ENCODE measurements at places on chromosomes 6 and 20.

- DNase-seq = no peak
Observed at GRCh38 chr20:11716239-11716944, 201.3 kb upstream of the BTBD3 start.

GRCh38 chr6:135909737-135910387, 58.4 kb downstream of the PDE7B start:
- peak; percentile 43 for DNase-seq

DNA sequence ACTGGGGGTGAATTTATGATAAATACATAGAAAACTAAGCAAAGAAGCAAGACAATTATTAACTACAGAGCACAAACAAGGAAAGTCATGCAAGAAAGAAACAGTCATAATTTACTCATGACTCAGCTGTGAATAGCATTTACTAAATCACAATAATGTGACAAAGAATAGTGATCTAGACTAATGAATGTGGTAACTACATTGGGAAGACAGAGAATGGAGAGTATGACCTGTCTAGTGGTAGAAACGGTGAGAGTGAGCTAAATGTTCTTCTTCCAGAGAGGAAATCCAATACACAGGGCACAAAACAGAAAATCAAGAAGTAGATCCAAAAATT, 153.5 kb upstream of the DST start:
- DNase-seq = no peak

GRCh38 chr20:37777012-37777950, 83.5 kb downstream of the CTNNBL1 start:
- no peak for DNase-seq

DNA sequence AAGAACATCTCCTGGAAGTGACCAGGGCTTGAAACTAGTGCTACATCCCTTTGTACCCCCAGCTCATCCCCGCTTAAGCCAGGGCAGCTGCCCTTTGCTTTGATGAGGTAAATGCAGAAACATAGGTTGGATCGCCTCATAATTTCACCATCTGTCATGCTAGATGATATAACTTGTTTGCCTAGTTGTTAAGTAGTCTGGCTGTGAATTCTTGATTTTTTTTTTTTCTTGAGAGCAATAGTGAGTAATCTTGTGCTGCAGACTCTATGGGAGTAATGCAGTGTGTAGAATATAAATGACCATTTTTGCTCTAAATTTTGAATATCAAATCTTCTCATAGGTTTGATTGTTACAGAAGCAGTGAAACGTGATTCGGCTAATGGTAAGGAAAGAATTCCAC, 4.1 kb downstream of the TRDN start:
- no peak for DNase-seq

GRCh38 chr20:36455972-36456625, 85.2 kb upstream of the MYL9 start:
- no peak for DNase-seq

GRCh38 chr6:2184700-2185455, 60.5 kb downstream of the GMDS start:
- DNase-seq = no peak

DNA sequence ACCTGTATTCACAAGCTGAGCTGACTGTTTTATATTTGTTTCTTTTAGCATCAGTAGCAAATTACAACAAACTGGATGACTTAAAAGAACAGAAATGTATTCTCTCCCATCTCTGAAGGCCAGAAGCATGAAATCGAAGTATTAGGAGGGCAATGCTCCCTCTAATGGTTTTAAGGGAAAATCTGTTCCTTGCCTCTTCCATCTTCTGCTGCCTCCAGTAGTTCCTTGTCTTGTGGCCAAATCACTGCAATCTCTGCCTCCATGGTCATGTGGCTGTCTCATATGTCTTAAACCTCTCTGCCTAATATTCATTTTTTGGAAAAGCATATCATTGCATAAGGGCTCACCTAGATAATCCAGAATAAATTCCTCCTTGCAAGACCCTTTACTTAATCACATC, 25.2 kb upstream of the ASCC3 start:
- DNase-seq = no peak

DNA sequence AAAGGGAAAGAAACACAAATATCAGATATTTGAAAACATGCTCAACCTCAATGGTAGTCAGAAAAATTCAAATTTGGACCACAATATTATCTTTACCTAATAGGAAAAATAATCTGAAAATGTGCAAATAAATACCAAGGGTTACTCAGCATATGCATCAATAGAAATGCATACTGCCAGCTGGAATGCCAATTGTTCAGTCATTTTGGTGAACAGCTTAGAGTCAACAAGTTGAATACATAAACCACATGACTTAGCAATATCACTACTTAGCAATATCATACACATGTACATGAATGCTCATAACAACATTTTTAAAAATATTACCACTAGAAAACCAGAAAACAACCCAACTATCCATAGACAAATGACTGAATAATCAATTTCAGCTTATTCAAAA, 212.7 kb downstream of the PTPRK start:
- DNase-seq = no peak

DNA sequence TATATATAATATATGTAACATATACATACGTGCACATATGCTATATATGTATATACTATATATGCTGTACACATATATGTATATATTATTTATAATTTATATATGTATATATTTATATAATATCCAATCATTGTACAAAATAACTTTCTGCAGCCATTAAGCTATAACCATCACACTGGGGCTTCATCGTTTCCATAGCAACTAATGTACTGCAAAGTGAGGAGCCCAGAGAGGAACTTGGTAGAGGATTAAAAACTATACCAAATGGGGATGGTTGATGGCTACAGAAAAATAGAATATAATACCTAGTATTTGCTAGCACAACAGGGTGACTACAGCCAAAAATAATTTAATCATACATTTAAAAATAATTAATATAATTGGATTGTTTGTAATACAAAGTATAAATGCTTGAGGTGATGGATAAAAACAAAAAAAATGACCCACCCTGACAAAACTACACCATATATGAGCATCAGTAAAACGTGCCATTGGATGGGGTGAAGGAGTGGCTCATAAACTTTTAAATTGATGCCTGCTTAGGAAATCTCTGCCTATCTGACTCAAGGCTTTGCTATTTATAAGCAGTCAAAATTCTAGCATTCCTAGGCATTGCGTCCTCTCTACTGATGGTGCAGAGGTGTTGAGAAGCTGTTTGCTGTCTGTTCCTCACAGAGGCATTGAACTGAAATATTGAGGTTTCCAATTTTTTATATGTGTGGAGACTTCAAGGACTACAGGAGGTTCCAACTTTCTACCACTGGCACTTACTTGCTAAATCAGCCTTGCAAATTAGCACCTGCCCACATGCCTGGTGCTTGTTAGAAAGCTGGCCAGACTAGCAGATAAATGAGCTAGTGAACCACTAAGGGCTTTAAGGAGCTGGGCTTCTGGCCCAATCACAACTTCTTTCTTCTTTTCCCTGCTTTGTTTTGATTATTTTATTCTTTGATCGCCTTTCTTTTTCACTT, 190.1 kb downstream of the SCP2D1 start:
- DNase-seq = no peak

DNA sequence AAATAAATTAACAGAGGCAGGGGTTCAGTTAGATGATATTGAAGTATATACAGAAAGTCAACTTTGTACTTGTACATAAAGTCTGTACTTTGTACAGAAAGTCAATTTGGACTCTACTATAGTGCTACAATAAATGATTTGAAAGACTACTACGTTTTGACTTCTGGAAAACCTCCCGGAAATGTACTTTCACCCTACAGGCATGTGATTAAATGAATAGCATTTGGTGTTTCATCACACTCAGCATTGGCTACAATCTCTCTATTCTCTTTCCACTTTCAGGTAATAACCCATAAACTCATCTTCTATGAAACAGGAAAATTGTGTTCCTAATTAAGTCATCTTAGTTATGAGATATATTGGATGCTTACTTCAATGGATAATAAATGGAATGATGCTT, 25.6 kb upstream of the MC3R start:
- no peak for DNase-seq

DNA sequence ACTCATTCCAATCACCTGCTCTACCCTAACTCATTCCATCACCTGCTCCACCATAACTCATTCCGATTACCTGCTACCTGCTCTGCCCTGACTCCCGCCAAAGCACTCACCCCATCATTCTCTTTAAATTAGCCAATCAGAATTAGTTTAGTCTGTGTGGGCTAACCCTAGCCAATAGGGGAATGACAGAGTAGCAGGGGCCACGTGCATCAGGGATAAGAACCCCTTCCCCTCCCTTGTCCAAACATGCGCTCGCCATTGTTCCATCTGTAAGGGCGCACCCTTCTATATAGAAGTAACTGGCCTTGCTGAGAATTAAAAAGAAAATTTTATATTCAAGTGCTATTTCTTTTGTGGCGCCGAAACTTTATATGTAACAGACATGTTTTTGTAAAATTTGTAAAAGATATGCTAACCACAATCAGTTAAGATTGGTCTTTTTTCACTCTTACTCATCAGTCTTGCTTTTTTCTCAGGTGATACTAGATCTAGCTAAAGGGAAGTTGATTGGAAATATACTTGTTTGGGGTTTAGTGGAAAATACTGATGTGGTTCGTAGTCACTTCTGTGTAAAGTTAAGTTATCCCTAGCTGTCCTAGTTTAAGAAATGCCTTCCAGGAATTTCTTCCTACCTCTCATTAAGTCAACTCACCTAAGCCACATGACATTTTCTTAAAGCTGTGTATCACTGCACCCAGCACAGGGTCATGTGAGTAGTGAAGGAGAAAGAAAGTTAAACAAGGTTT, 16.5 kb downstream of the RTN4IP1 start:
- DNase-seq = no peak

GRCh38 chr20:57959589-57959988, 249.8 kb upstream of the PMEPA1 start:
- DNase-seq = no peak

- no peak for DNase-seq
Observed at GRCh38 chr6:5736016-5736738, 270.5 kb downstream of the NRN1 start.

GRCh38 chr6:111941686-111942330, 68.6 kb upstream of the FYN start:
- no peak for DNase-seq

- DNase-seq = no peak
Observed at GRCh38 chr6:88840289-88840688, 123.1 kb downstream of the RNGTT start.

- no peak for DNase-seq
Observed at GRCh38 chr6:37860226-37860839, 40.8 kb downstream of the ZFAND3 start.

DNA sequence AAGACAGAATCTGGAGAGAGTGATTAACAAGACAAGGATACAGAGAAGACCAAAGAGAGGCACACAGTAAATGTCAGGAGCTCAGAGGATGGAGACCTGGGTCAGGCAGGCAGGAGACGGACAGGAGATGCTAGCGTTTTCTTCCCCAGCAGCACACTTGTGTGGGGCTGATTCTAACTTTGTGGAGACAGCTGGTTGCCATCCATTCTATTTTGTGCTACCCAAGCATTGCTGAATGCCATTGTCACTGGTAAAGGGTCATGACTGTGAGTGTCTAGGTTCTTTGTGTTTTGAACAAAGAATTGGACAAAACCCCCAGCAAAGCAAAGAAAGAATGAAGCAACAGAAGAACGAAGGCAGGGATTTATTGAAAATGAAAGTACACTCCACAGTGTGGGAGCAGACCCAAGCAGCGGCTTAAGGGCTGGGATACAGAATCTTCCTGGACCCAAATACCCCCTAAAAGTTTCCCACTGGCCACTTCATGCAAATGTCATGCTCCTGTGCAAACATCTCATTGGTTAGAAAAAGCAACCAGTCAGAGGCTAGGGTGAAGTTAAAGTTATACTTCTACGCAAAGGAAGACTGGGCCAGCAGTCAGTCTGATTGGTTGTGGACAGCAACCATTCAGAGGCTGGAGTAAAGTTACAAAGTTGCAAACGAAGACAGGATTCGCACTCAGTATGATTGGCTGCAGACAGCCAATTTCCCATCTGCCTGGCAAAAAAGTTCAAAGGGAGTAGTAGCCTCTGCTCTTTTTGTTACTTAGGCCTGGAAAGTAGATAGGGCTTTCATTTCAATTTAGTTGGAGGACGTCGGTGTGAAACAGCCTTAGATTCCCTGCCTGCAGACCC, 17.5 kb downstream of the PTK7 start:
- no peak for DNase-seq

GRCh38 chr20:35523298-35523888, 6.1 kb downstream of the C20orf173 start:
- DNase-seq = no peak

- DNase-seq = no peak
Observed at GRCh38 chr6:29631209-29631810, 1.7 kb downstream of the GABBR1 start.

- no peak for DNase-seq
Observed at GRCh38 chr6:54992789-54993188, 146.2 kb downstream of the FAM83B start.

DNA sequence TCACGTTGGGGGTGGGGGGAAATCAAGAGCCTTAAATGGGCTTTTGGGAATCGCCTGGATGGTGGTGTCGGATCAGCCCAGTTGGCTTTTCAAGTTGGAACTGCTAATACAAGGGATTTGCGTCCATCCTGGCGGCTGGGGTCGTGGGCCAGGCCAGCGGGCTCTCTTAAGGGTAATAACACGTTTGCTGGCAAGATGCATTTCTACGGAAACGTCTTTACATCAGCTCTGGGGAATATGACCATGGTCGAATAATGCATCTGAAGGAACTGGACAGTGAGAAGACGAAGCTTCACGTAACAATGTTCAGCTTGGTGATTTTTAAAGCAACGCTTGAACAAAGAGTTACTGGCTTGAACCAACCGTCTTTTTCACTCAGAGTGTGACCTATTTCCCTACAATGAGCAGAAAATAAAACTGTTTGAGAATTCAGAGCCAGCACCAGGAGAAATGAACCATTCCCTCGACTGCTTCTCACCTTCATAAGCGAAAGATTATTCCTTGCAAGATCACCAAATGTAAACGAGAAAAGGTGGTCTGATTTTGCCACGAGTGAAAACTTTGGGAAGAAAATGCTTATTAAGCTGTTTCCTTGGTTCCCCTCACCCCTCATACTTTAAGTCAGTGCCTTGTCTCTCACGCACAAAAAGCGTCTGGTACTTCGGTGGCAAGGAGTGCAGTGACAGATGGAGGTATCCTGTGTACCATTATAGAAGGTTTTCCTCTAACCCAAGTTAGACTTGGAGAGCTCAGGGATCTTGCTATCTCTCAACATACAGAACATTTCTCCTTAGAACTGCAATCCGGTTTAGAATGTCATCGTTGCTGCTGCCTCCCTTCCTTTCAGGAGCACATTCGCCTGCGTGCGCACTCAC, 1.4 kb upstream of the MARCKS start:
- DNase-seq = peak; percentile 44

DNA sequence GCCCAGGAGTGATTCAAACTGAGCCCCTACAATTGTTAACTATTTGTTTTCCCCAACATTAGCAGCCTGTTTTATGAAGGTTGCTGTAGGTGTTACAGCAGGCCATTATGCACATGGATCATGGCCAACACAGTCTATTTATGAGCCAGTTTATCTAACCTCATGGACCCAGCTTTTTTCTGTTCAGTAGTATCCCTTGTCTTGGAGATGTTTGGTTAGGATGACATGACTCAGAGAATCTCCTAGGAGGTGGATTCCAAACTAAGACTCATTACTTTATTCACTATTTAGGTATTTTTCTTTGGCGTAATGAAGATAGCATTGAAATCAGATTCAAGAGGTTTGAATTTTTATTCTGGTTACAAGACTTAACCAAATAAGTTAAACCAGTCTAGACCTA, 62.8 kb upstream of the TFB1M start:
- DNase-seq = no peak

- DNase-seq = no peak
Observed at GRCh38 chr6:148776321-148777308, 29.8 kb downstream of the UST start.
